Stimulated activated CD4-positive, alpha-beta T cell treated with anti-CD3 and anti-CD28 coated beads, Interleukin-1b, Interleukin-23, amount 100 ng/mL, for 4 hours (primary cell): ENCODE measurements at places on chromosomes 7 and 10.

- no peak for DNase-seq
Observed at GRCh38 chr7:28423112-28423511, 10.8 kb downstream of the CREB5 start.

DNA sequence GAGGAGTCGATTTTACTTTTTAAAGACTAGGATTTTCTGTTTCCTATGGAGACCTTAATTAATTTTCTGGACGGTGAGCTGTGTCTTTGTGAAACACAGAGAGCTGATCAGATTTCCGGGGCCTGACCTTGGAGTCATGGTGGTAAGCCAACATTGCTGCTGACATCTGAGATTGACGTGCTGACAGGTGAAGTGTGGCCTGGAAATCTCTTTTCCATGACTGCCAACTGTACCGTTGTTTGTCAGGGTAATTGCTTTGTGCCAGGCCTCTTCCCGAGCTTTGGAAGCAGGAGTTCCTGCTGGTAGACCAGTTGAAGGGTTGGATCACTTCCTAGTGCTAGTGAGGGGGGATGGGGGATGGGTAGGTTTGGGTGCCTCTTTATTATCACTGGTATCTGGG is 71.2 kb downstream of the ADRA2A start:
- no peak for DNase-seq

GRCh38 chr7:16880554-16880953 is 1.2 kb downstream of the AGR3 start:
- no peak for DNase-seq

DNA sequence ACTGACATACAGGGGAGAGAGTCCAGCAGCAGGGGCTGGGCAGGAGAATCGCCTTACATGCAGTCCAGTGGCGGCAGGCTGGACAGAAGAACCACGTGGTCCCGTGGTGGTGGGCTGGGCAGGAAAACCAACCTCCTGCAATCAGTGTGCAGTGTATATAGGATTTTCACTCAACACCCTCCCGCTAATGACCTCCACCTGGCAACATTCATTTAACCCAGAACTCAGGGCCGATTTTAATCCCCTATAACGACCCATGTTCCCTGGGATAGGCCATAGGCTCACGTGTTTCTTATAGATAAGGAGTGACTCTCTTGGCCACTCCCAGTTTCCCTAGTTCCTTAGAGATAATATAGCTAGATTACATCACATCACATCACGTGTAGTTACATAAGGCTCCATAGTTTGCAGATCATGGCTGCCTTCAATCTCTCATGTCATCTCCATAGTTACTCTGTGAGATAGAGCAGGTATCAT is 19.4 kb downstream of the MTURN start:
- DNase-seq, result no peak

- DNase-seq, result no peak
Observed at GRCh38 chr7:127035203-127035849, 217.4 kb downstream of the GRM8 start.
